NCI-H1105 treated with DMSO at 0.1 percent for 48 hours (cell line): ENCODE measurements at places on chromosomes 4 and X.

DNA sequence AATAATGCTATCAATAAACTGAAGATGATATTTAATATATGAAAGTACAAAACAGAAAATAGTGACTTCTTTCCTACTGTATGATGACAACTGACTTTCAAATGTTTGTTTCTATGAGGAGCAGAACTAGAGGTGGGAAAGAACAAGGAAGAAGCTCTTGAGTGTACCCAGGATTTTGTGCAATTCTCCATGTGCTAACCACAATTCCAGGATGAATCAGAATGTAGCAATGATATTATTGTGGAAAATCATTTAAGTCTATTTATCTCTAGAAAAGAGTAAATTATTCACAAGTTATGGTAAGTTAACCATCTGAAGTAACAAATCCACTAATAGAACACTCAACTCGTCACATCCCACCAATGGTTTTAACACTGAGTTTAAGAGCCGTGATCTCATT, 324.1 kb upstream of the EMCN start:
- no peak for DNase-seq

DNA sequence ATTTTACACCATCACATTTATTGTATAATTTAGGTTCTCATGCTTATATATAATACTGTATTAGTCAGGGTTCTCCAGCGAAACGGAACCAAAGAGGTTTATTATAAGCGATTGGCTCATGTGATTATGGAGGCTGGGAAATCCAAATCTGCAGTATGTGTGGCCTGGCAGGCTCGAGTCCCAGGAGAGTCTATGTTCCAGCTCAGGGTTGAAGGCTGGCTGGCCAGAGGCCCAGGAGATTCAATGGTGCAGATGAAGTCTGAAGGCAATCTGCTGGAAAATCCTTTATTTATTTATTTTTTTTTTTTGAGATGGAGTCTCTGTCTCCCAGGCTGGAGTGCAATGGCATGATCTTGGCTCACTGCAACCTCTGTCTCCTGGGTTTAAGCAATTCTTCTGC, 63.0 kb upstream of the WDFY3 start:
- no peak for DNase-seq

DNA sequence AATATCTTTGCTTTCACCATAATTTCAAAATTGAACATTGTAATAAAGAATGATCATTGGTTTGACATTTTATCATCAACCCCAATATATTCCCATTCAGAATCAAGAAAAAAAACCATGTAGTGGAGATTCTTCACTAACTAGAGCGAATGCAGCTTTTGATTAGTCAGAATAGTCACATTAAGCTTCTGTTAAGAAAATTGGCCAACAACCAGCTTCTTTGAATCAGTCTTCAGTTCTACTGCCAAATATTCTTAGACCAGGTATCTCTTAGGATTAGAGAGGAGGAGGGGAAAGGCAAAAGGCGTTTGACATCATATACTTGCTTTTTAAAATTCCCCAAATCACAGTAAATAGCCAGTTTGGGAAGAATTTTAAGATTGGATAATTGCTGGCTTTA, 22.2 kb upstream of the TBC1D8B start:
- DNase-seq: no peak

DNA sequence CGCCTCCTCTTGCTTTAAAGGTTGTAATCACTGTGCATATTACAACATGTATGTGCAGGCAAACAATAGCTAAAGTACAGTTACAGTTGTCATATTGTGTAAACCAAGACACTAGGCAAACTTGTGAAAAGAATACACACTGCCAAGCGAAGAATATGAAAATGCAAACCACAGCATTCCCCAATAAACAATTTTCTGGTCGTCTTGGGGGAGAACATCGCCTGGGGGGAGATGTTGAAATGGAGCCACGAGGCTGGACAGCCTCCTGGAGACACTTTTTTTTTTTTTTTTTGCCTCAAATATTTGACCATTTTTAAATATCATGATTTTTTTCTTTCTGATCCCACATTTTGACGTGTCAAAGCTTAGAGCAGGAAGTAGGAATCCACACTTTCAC, 51.7 kb upstream of the PDLIM3 start:
- no peak for DNase-seq

DNA sequence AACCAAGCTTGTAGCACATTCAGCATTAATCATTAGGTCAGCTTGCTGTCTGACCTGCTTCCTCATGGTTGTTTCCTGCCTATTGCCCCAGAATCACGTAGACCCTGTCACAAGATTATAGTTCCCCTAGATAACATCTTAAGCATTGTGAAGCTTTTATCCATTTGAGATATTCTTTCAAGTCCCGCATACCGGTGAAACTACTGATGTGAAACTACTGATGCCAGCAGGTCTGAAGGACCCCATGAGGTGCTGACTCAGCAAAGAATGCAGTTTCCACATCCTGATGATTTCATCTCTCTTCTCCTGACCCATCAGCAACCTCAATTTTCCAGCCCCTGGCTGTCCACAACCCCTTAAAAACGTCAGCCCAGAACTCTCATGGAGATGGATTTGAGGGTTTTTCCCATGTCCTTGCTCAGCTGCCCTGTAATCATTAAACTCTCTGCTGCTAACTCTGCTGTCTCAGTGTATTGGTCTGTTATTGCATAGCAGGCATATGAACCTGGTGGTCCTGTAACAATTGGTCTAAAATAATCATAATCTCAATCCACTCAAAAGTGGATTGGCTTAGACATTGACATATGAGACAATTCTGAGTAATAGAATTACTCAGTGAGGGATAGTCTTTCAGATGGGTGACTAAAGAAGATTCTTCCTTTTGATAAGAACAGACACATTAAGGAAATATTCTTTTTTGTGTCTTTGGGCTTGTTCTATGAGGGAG, 26.3 kb upstream of the UBA6 start:
- no peak for DNase-seq

DNA sequence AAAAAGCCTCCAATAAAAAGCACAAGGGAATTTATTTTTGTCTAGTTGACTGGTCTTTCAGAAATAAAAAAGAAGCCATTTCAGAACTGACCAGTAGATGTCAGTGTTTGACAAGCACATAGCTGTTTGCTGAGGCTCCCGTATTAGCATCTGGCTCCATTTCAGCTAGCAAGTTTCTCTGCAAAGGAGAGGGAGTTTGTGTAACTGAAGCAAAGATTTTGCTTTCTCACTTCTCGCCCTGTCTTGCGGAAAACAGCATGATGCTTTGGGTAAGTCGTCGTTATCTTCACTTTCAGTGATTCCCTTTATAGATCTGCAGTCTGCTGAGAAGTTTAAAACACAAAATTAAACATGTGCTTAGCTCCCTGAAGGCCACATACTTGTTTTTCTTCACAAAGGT, 85.5 kb downstream of the CT47B1 start:
- peak; percentile 57 for DNase-seq

- no peak for DNase-seq
Measured at GRCh38 chr4:8727546-8728510, 135.3 kb downstream of the CPZ start.

DNA sequence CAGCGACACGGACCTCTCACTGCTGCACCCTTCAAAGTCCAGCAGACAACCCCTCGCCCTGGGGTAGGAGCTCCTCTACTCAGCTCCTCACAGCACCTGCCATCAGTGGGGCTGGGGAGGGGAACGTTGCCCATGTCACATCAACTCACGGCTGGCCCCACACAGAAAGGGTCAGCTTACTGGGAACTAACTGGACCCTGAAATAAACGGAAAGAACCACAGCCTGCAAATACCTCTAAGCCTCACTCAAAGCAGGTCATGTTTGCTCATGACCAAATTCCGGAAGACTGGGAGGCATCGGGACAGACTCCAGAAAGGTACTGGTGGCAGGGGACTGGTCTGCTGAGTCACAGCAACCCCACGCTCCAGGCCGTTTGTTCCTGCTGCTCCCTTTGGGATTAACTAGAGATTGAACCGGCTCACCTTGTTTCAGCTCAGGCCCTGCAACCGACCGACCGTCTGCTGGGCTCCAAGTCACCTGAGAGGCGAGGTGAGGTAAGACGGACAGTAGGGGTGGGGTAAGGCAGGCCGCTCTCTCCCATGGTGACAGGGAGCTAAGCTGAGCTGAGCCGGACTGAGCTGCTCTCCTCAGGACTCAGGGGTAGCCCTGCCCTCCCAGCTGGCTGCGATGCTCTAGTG, 5.6 kb downstream of the G6PD start:
- no peak for DNase-seq

DNA sequence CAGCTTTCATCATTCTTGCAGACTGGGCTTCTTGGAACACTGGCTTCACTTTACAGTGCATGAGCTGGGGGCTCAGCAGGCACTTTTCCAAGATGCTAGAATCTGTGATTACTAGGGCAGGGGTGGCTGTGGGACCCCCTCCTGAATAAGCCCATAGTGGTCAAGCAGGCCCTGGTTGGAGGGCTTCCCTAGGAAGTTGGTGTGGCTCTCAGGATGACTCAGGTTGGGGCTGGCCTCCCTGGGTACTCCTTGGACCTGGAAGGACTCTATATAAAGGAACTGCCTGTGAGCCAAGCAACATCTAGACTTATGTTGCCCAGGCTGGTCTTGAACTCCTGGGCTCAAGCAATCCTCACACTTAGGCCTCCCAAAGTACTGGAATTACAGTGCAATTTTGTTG, 88.3 kb upstream of the HELT start:
- no peak for DNase-seq

DNA sequence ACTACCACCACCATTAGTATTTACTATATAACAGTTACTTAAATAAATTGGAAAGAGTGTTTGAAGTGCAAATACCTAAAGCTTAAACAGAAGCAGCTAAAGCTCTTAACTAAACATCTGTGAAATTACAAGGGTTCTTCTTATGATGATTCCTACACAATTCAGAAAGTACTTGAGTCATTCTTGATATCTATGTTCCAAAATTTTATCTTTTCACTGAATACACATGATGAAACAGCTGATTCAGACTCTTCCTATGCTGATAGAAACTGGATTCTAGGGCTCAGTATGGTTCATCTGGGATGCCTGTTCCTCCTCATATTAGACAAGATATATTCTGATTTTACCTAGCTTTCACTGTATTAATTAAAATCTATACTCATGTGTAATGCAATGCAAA, 13.6 kb downstream of the EREG start:
- DNase-seq: no peak

DNA sequence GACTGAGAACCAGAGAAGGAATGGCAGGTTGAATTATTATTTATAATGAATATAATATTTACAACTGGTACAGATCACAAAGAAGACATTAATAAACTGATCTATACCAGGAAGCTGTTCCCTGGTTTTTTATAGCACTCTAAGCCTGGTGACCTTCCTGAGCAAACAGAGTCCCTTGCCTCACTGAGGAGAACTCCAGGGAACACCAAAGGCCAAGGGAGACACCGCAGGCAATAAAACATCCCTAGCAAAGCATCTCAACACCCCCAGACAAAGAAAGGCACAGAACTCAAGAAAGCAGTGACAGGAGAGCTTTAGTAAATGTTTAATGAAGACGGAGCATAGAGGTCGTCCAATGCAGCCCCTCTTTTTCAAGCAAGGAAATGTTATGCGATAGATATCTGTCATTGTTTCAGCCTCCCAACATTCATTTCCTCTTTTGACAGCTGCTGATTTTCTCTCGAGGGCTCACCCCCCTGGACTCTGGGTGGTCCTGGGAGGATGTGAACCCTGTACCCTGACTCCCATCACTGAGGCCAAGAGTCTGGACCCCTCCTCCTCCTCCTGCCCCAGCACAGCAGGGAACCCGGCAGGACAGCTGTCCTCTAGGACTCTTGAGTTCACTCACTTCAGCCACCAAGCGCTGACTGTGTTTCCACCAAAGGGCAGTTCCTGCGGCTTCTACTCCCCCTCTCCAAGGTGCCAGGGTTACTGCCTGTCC, 342.5 kb upstream of the GATB start:
- DNase-seq: no peak

DNA sequence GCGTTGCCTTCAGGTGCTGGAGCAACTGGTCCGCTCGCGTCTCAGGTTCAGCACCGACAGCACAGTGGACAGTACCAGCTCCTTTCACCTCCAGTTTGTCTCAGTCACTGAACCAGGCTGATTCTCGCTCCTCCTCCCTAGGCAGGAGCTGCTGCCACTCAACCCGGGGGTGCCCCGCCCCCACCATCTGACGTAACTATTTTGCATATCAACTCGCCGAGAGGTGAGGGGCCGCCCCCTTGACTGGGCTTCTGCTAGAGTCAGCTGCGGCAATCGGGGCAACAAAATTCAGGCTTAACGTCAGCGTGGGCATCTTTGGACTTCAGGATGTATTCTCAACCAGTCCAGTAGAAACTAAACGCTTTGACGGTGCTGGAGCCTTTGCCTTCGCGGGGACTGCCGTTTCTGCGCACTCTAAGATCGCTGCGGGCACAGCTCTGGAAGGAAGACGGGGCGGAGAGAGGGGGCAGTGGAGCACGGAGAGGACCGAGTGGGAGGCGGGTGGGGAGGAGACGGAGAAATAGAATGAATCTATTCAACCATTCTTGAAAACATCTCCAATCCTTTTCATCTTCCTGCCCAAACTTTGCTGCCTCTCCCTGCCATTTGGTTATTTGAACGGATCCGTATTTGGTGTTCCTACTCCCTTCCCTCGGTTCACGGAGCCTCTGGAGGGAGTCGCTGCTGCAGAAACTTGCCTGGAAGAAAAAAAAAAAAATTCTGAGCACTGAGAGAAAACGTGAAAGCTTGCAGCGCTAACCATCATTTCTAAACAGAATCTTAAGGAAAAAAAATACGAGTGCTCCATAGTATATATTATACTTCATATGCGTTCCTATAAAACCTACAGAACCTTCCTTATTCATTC, at the start of gene FSTL5:
Gene FSTL5, minus strand, starts transcription at position 109 of the 868 bp plus-strand sequence. CDS start 52,604 bp downstream, outside the sequence.
- peak; percentile 58 for DNase-seq

- no peak for DNase-seq
Measured at GRCh38 chrX:110408949-110409588, 50.4 kb downstream of the RTL9 start.

GRCh38 chr4:2290974-2291704, 29.2 kb upstream of the MXD4 start:
- no peak for DNase-seq

DNA sequence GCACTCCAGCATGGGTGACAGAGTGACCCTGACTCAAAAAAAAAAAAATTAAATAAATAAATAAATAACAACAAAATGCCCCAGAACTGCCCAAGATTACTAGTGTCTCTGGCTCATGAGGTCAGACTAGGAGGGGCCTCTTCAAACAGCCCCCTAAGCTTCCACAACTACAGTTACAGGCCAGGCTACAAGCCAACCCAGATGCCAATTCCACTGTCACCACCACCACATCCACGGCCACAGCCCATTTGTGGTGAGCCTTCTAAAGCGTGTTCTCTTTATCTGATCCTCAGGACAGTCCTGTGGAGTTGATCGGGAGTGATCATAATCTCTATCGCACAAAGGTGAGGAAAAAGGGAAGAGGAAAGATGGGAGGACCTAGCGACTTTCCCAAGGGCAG, 36.6 kb downstream of the IGFBP7 start:
- no peak for DNase-seq

GRCh38 chr4:62450740-62451139, 1250.6 kb downstream of the ADGRL3 start:
- DNase-seq: no peak
